Lung microvascular endothelial cell (primary cell): ENCODE measurements at places on chromosomes 1 and 21. TPM values are rescaled to one million over a fixed set of nuclear protein-coding genes. Genes with fewer than 3 reads are reported as not detected.

- no peak for DNase-seq
These were observed 66.4 kb upstream of the FBXO28 start for GRCh38 chr1:224047538-224047937.

GRCh38 chr1:47432071-47433036 is 5.5 kb upstream of the FOXD2 start:
- DNase-seq = peak; percentile 85

DNA sequence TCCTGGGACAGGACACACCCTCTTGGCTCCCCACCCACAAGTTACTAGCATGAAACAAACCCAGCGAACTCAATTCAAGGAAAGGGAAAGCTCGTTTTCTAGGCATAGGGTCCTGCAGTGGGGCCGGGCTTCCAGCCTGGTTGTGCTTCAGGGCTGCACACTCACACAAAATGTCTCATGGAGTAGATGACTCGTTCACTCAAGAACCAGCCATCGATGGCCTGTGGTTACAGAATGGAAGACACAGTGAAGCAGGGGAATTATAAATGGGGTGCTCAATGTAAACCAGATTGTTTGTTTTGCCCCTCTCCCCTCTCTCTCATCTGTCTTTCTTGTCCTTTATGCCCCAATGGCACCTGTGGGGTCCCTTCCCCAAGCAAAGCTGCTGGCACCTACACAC is 56.0 kb upstream of the COX20 start:
- no peak for DNase-seq

The TMEM269 gene
- total RNA-seq = not detected in 2 replicates

The CLDN14 gene
- total RNA-seq = 0.22 TPM in 1 of 2 replicates, not detected in the other

GRCh38 chr1:13730291-13730690 is 30.3 kb downstream of the PRDM2 start:
- no peak for DNase-seq
